ENCODE measurements at places on chromosomes 12 and 14. TPM values are rescaled to one million over a fixed set of nuclear protein-coding genes. Genes with fewer than 3 reads are reported as not detected.

DNA sequence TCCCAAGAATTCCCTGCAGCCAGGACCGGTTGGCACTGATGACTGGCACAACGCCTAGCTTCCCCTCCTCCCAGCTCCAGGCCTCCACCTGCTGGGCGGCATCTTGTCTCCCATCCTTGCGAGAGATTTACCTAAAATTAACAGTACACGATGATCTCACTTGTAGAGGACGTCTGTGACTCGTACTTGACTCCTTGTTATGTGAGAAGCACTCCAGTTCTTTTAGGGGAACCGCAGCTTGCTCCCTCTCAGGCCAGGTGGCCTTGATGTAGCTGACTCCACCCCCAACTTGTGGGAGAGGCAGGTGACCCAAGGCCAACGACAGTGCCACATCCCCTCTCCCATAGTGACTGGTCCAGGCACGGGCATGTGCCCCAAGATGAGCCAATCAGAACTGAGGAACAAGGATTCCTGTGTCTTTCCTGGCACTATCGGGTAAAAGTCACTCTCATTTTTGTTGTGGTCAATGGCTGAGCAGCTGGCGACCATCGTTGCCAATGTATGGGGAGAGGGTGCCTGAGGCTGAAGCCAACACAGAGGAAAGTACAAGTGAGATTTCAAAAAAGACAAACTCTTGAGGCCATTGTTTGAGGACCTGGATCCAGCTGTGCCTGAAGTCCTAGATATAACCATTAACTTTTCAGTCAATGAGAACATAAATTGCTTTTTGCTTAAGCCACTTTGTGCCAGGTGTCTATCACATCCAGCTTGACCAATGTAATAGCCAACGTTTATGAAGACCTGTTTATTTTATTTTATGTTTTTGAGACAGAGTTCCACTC is 208.7 kb downstream of the RBM19 start:
- peak; percentile 35 for DNase-seq

DNA sequence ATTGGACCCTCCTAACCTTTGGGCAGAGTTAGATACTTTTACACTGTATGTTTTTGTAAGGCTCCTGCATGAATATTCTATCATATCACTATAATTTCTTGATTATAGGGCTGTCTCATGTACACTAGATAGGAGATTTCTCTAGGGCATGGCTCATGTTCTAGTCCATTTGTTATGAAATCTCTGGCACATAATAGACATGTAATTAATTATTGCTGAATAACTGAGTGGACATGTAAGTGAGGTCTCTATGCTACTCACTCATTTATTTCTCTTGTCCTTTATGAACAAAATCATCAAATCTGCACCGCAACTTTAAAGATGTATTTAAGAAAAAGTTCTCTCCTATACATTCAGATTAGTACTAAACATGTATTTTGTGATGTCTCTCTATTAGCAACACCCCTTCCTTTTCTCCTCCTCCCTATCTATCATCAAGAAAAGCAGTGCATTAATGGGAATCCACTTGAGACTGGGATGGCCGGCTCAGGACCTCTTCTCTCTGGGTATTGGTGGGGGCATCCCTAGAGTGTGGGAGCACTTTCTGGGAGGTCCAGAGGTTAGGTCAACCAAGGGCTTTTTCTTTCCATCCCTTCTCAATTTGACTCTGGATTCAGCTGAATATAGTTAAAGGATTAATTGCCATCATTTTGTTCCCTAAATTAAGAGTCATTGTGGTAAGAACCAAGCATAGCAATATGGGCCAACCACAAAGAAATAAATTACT is 168.0 kb upstream of the HMGA2 start:
- no peak for DNase-seq

GRCh38 chr12:57397441-57397840 is 33.4 kb downstream of the R3HDM2 start:
- no peak for DNase-seq

DNA sequence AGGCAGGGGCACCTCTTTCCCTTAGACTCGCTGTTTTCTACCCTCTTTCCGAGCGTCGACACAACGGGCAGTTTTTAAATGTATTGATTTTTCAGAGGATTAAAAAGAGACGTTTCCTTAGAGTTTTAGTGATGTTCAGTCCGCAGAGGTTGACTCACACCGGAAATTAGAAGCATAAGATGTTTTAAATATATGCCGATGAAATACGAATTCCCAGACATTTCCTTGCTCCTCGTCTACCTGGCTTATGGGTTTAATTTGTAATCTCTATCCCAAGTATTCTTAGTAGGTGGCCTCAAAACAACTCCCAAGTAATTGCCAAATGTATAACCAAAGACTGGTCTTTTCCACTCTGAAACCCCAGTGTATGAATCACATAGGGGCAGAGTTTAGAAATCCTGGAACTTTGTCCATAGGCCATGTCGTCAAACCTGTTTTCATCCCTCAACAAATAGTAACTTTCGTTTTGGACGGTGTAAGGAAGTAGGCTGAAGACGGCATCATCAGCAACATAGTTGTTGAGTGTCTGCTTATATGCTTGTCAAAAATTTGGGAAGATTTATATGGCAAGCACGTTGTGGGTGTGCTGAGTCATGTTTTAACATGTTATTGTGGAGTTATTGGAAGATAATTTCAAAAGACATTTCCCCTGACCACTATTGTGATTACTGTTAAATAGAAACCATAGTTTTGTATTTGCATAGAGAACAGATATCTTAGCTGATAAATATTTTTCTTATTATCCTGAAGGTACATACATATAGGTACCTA is 824 bp downstream of the TBK1 start:
- peak; percentile 21 for DNase-seq

GRCh38 chr12:110993434-110993833 is 73.1 kb upstream of the MYL2 start:
- DNase-seq, result peak; percentile 8

GRCh38 chr14:49550286-49551184 is 35.6 kb downstream of the RPS29 start:
- peak; percentile 59 for DNase-seq

DNA sequence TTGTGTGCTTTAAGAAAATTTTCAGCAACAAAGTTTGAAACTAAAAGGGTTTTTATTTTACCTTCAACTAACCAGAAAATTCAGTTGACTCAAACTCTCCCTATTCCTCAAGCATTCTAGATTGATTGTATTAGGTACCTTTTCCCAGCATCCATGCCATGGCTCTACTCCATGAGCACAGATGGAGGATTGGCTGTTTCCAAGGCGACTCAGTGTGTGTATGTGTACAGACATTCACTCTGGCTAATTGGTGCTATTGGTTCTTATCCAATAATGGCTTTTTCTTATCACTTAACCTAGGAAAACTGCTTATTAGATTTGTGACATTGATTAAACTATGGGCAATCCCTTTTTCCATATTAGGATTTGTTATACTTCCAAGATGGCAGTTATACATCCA is 202.6 kb downstream of the ANO6 start:
- DNase-seq, result no peak

Gene TMEM253
- not detected for total RNA-seq

GRCh38 chr12:82554529-82554928 is 132.2 kb upstream of the TMTC2 start:
- no peak for DNase-seq

Gene PRICKLE1
- total RNA-seq, result 51.7 TPM

- peak; percentile 8 for DNase-seq
Observed at GRCh38 chr12:101608301-101609133, 13.7 kb downstream of the MYBPC1 start.

GRCh38 chr14:40347675-40348074 is 915.4 kb upstream of the FBXO33 start:
- peak; percentile 24 for DNase-seq

Gene MAP1LC3B2
- 0.54 TPM for total RNA-seq

DNA sequence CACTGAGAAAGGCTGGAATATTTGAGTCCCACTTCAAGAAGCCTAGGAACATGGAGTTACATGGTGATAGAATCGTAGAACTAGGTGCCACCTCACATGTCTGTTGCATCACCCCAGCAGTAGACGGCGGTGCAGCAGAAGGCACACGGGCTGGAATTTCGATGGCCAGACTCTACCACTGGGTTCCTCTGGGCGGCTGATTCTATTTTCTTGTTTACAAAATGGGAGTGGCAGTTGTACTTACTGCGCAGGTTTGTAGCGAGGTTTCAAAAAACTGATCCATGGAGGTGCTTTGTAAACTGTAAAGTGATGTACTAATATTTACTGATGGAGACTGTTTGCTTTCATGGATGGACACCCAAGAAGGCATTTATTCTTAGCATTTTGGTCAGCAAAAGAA is 45.7 kb downstream of the WDR20 start:
- DNase-seq, result no peak

Gene PPP1R1A
- 7.6 TPM for total RNA-seq

DNA sequence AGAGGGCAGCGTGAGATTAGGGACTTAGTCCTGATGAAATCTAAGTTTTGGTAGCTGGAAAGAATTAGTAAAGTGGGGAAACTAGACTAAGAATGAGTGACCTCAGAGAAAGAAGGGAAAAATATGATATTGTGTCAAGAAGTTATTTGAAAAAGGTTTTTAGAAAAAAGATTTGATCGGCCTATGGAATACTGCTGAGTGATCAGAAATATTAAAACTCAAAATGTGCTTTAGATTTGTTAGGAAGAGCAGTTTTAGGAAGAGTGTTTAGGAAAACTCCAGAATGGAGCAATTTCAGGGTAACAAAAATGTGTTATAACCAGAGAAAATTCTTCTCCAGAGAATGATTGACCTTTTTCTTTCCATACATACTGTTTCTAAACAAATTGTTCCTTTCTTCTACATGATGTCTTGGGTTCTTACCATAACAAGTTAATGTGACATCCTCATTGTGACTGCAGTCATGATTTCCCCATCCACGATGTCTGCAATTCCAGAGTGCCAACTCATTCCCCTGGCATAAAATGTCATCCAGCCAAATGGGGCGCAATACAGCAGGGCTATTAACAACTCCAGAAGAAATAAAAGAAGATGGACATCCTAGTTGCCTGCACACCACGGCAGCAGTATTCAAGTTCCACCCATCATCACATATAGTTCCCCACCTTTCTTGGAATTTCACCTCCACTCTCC is 11.8 kb downstream of the CD163L1 start:
- DNase-seq, result no peak

- DNase-seq, result no peak
Observed at GRCh38 chr12:96982671-96983070, 75.6 kb downstream of the NEDD1 start.

DNA sequence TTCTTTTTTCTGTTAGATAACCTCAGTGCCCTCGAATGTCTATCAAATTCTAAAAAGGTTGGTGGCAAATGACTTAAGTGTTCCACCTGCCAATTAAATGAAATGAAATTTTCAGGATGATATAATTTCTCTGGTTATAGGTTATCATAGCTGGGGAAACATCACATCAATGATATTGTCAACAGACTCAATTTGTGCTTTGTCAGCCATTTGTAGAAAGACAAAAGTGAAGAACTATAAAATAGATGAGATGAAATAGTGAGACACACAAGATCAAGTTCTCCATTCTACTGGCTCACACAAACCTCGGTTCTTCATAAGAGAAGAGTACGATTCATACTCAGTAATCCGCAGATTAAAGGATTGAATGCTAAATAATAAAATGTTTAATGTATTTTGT is 1443.2 kb upstream of the FLRT2 start:
- no peak for DNase-seq

GRCh38 chr12:82414926-82415325 is 56.6 kb downstream of the METTL25 start:
- no peak for DNase-seq

Gene RIMBP2
- not detected for total RNA-seq

Gene WSCD2
- total RNA-seq, result 0.58 TPM

Gene SMCO2
- total RNA-seq, result not detected

DNA sequence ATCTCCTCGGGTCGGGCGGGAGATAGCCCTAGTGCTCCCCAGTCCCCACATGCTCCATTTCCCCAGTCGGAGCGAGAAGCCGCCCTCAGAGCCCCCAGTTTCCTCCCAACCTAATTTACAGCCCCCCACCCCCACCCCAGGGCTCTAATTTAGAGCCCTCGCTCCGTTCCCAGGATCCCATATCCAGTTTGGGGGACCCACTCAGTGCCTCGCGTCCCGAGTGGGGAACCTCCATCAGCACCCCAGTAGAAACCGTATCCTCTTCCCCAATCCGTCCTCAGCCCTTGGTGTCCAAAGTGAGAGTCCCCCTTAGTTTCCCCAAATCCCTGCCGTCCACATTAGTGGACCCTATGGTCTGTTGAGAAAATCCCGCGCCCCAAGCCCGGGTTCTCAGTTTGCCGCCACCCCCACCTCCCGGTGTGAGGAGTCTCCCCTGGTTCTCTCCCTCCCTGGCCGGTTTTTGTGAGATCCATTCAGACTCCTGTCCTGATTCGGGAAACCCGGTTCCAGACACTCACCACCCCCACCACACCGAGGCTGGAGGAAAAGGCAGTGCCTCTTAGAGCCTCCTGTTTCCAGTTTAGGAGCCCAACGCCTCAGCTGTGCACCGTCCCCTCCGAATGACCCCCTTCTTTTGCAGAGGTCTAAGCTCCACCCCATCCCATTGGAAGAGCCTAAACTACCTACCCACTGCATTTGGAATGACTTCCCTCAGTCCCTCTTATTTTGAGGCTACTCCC is 809 bp upstream of the MSI1 start:
- DNase-seq, result peak; percentile 62

DNA sequence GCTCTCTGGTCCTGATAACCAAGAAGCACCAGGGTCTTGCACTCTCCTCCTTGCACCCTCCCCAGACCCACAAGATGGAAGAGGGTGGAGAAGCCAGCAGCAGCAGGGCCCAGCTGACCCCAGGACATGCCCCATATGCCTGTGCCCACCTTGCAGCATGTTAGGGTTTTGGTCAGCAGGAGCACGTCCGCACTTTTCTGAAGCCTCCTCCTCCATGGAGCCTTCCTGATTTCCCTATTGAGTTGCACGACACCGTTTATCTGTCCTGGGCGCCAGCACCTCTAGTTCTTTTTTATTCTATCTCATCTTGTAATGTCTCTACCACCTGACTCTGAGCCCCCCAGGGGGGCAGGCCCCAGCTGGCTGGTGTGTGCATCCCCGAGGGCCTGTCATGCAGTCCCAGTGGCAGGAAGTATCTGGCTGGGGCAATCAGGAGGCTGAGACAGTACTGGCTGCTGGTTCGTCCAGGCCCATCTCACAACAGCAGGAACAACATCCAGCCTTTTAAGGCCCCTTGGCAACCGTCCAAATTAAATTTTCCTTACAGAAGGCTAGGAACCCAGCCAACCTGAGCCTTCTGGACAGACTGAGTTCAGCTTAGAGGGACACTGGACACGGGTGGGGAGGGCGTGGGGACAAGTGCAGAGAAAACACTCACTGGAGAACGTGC is 39.6 kb downstream of the CCDC85C start:
- no peak for DNase-seq

DNA sequence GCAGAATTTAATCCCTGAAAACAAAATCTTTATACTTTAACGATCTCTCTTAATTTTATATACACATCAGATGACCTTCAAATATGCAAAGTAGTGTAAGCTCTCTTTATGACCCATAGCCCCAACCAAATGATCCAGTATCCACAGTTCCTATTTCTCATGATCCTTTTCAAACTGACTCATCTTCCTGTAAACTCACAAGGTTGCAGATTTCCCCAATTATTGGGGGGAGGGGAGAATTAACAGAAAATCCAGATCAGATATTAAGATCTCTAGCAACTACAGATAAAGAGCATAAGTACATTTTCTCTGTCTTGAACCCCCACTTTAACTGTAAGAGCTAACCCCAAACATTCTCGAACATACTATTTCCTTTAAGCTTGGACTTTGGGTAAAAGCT is 12.5 kb downstream of the GNS start:
- no peak for DNase-seq

Gene METTL17
- total RNA-seq, result 156 TPM

All from GM23338 (cell line).